Effector CD4-positive, alpha-beta T cell (primary cell): ENCODE measurements at places on chromosomes 3 and 15.
A peak's percentile ranks its signal among the peaks of the same experiment; 100 is the strongest.

DNA sequence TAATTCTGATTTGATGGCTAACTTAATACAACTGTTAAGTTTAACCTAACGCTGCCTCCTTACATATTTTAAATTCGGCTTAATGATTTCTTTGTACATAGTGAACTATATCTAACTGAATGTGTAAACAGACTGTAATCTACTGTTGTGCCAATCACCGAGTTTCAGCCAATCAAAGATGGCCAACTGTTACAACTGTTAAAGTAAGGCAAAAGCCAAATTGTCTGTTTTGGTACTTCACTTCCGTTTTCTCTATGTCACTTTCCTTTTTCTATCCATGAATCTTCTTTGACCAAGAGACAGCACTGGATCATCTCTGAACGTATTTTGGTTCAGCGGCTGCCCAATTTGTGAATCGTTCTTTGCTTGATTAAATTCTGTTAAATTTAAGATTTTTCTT lies 137.0 kb downstream of the LMLN start:
- no peak for DNase-seq

GRCh38 chr3:197226179-197226578 lies 72.2 kb downstream of the DLG1 start:
- DNase-seq, result no peak

DNA sequence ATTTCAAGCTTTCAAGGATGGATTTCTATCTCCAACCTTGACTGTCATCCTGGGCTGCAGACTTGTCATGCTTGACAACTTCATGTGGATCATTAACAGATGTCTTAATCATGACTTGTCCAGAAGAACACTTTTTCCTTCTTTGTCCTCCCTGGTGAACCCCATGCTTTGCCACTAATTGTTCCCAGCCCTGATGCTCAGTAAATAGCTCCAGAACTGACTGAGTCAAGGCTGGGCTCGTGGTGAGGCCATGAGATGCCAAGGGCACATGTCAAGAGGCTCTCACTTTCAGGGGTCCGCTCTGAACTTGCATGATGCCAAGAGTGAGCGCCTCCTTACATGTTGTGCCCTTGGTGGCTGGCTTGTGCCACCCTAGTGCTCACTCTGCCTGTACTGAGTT lies 48.9 kb upstream of the KY start:
- DNase-seq, result no peak

DNA sequence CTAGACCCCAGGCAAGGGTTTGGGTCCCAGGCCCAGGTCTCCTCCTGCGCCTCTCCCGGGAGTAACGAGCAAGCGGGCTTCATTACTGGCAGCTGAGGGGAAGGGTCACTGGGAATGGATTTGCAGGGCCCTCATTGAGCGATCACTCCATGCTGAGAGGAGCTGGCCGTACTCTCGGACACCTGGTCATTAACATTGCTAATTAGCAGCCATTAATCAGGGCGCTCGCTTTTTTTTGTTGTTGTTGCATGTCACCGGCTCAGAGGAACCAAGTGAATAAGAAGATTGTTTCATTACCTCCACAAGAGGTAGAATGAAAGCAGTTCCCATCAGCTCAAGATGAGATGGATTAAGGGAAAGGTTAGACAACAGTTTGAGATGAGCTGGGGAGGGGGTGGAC lies 293.0 kb upstream of the ATP11B start:
- DNase-seq, result no peak

GRCh38 chr15:60695713-60696522 lies 217.0 kb upstream of the ICE2 start:
- DNase-seq, result peak; percentile 17

GRCh38 chr3:129280183-129280582 lies 1.5 kb downstream of the HMCES start:
- DNase-seq, result no peak

- DNase-seq, result no peak
Observed at GRCh38 chr15:48422401-48422800, 91.2 kb downstream of the DUT start.

DNA sequence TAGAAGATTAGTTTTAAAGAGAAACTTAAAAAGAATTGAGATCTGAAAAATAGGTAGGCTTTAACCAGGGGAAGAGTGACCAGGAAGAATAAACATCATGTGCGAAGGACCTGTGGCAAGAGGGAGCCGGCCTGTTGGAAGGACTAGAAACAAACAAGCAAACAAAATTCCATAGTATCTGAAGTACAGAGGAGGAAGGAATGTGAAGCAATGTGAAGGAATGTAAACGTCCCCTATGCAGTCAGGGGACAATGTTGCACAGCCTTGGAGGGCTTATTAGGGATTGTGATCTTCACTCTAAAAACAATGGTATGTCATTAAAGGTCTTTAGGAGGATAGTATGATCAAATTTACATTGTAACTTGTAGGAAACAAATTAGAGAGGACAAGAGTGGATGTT lies 84.4 kb upstream of the PLCL2 start:
- DNase-seq, result no peak

DNA sequence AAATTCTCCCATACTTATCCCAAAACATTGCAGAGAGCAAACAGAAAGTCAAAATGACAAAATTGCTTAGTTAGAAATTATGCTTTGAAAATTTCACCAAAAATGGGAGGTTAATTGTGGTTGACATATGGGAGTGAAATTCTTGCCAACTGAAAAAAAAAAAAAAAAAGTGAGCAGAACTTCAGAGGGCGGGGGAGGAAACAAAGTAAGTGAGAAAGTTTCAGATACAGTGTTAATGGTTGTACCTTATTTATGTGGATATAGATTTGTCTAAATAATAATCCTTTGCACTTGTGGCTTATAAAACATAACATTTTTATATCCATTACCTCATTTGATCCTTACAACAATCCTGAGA lies 91.5 kb upstream of the RAP2B start:
- DNase-seq, result no peak

DNA sequence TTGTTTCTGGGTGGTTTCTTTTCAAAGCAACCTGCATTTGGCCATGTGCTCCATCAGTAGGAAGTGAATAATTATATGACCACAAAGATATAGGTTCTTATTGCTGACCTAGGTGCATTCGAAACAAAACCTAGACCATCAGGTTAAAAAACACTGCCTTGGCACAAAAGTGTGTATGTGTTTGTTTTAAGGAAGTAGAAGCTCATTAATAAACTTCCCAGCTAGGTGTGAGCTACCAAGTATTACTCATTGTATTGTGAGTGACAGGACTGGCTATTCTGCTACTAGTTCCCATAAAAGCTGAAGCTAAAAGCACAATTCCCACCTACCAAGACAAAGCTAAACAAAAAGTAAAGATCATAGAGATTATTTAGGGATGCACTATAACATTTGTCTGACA lies 168.2 kb downstream of the TP63 start:
- DNase-seq, result no peak

DNA sequence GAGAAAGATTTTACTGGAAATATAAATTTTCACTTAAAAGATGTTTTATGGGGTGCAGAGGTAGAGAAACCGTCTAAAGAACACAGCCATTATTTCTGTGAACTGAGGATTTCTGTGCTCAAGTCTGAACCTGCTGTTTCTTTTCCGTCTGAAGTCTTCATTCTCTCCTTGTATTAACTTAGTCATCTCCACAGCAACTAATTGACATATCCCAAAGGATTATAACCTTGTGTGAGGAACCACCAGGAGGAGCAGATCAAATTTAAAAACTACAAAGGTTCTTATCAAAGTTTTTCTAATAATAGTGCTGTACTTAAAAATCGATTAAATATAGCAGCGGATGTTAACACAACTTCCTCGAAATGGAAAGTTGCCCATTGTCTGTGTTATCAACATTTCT lies 31.1 kb upstream of the ICE2 start:
- no peak for DNase-seq

DNA sequence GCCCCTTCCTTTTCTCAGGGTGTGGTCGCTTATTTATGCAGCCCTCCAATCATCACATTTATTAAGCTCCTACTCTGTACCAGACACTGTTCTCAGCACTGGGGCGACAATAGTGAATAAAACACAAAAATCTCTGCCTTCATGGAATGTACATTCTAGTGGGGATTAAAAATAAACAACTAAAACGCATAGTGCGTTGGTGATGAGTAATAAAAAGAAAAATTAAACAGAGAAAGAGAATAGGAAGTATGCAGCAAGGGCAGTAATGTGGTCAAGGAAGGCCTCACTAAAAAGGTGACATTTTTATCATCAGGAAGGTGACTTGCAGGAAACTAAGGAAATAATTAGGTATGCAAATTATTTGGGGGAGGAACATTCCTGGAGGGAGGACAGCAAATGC lies 5.1 kb downstream of the SLC51B start:
- DNase-seq, result no peak

GRCh38 chr3:32193101-32193500 lies 45.4 kb upstream of the CMTM8 start:
- DNase-seq, result no peak

DNA sequence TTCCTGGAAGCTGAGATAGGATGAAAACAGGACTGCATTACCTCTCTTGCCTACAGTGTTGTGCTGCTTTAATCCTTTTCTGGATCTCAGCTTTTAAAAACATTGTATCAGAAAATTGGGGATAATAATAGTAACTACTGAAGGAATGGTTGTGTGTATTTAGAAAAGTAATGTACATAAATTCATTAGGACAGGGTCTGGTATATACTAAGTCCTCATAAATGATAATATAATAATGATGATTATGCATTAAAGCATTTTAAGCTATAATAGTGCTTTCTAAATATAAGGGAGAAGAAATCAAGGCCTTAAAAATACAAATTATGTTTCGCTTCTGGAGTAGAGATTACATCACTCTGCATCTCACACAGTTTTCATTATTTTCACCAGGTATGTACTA lies 530.1 kb downstream of the ZNF385D start:
- no peak for DNase-seq
